Breast epithelium (tissue), 4 donors: ENCODE measurements at places on chromosomes 16 and 17. TPM values are rescaled to one million over a fixed set of nuclear protein-coding genes. Genes with fewer than 3 reads are reported as not detected.

PPY gene
- total RNA-seq: not detected

TNK1 gene
- total RNA-seq: 1.1 TPM

CYBA gene
- 194 TPM for total RNA-seq

TMED6 gene
- total RNA-seq: 0.32 TPM

SDR42E2 gene
- total RNA-seq: 0.16 TPM

HOXB8 gene
- total RNA-seq: 4.6 TPM

- no peaks in the 10 kb centered on the region for H3K36me3 ChIP-seq
- no peak overlapping the region for H3K27ac ChIP-seq
- H3K27me3 ChIP-seq: no peaks in the 10 kb centered on the region
- no peak overlapping the region for H3K4me3 ChIP-seq
- DNase-seq: no peak
Observed at GRCh38 chr17:31085563-31085962, 9.2 kb upstream of the NF1 start.

DNA sequence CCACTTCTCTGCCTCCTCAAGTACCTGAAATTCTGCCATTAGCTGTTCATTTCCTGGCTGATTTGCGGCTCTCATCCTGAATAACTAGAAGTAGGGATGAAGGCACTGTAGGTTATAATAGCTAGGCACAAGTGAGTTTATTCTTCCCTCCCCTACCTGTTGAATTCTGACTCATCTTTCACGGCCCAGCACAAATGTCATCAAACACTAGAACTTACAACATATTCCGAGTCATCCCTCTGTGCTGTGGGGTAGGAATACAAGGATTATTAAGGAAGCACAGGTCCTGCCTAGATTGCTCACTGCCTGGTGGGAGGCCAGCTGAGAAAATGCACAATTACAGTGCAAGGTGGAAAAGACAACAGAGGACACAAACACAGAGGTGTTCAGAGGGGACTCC is 103.7 kb upstream of the ASIC2 start:
- no peak for DNase-seq
- H3K4me3 ChIP-seq: no peak overlapping the region
- no peaks in the 10 kb centered on the region for H3K27me3 ChIP-seq
- no peaks in the 10 kb centered on the region for H3K36me3 ChIP-seq

- peak overlapping the region; percentile 10 for H3K4me3 ChIP-seq
- no peaks in the 10 kb centered on the region for H3K27me3 ChIP-seq
- H3K4me1 ChIP-seq: no peaks in the 10 kb centered on the region
- DNase-seq: no peak
- no peaks in the 10 kb centered on the region for H3K36me3 ChIP-seq
Observed at GRCh38 chr17:48546137-48546923, 1.4 kb upstream of the HOXB2 start.

DNA sequence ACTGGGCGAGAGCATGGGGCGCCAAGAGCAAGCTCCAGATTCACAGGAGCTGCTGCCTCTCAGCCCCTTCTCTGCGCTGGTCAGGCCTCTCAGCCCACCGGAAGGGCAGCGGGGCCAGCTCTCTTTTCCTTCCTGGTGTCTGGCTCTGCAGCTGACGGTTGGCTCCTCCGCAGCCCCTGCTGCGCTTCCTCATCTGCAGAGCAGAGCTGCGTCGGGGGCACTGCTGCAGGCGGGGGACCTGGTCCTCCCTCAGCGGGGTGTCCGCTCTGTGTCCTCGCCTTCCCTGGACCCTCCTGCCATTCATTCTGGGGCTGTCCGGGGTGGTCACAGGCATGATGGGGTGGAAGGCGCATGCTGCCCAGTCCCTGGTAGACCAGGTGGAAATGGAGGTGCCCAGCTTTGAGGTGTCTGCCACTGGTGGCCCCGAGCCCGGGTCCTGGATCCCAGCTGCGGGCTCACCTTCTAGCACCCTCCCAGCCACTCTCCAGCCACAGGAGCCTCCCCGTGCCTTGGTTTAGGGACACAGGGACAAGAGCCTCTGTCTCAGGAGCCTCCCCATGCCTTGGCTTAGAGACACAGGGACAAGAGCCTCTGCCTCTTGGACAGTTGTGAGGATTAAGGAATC is 84.8 kb downstream of the IRF8 start:
- no peaks in the 10 kb centered on the region for H3K36me3 ChIP-seq
- no peaks in the 10 kb centered on the region for H3K27me3 ChIP-seq
- H3K4me3 ChIP-seq: no peak overlapping the region
- no peaks in the 10 kb centered on the region for H3K4me1 ChIP-seq
- no peak for DNase-seq

- no peak overlapping the region for H3K27ac ChIP-seq
- no peak overlapping the region for H3K4me3 ChIP-seq
- H3K4me1 ChIP-seq: no peaks in the 10 kb centered on the region
- no peak for DNase-seq
Observed at GRCh38 chr17:73248532-73248931, 13.1 kb downstream of the CPSF4L start.

DNA sequence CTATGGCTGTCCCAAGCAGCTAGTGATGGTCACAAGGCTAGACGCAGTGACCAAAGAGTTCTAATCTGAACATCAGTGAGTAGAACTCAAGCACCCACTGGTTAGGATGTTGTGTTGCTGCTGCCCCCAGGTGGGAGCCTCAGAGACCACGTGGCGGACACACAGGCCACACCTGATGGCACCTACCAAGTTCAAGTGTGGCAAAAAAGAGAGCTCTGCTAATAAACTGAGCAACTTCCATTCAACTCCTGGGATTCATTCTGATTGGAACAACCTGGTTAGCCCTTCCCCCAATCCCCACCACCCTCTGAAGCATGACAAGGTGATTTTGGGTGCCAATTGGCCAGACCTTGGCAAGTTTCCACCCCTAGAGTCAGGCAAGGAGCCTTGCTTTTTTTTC is 3.5 kb upstream of the LCMT1 start:
- H3K4me3 ChIP-seq: no peak overlapping the region
- no peaks in the 10 kb centered on the region for H3K36me3 ChIP-seq
- DNase-seq: no peak
- no peak overlapping the region for H3K27ac ChIP-seq

DNA sequence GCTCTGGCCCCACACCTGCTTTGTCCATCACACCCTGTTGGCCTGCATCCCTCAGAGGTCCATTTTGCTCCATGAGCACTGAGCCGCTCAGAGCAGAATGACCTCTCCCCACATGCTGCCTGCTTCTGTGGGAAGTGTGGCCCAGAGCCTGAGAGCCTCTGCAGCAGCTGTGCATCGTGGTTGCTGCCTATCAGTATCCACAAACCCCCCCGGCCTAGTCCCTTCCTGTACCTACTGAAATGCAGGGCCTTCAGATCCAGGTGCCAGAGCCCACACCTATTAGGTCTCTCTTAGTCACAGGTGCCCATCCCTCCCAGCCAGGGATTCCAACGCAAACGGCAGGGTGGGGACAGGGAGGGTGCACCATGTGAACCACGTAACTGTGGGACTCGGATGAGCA is 16.6 kb upstream of the TRPV3 start:
- H3K27ac ChIP-seq: no peak overlapping the region
- DNase-seq: no peak
- no peaks in the 10 kb centered on the region for H3K36me3 ChIP-seq

GRCh38 chr16:57536306-57537193 is at the start of gene CCDC102A:
TSS of gene CCDC102A (minus strand) at chr16:57536571. CDS start at chr16:57529177, 7,394 bp downstream.
- peak within 1 kb of the TSS; percentile 92 for H3K4me3 ChIP-seq
- DNase-seq: peak; percentile 52
- H3K27ac ChIP-seq: peak within 1 kb of the TSS; percentile 93
- no peaks in the 10 kb centered on the region for H3K36me3 ChIP-seq
- no peaks in the 10 kb centered on the region for H3K27me3 ChIP-seq

GRCh38 chr16:700684-701584 is 4.7 kb downstream of the FBXL16 start:
- no peak overlapping the region for H3K27ac ChIP-seq
- DNase-seq: no peak
- peaks cover 74% of the 10 kb centered on the region for H3K27me3 ChIP-seq
- no peaks in the 10 kb centered on the region for H3K4me1 ChIP-seq

DNA sequence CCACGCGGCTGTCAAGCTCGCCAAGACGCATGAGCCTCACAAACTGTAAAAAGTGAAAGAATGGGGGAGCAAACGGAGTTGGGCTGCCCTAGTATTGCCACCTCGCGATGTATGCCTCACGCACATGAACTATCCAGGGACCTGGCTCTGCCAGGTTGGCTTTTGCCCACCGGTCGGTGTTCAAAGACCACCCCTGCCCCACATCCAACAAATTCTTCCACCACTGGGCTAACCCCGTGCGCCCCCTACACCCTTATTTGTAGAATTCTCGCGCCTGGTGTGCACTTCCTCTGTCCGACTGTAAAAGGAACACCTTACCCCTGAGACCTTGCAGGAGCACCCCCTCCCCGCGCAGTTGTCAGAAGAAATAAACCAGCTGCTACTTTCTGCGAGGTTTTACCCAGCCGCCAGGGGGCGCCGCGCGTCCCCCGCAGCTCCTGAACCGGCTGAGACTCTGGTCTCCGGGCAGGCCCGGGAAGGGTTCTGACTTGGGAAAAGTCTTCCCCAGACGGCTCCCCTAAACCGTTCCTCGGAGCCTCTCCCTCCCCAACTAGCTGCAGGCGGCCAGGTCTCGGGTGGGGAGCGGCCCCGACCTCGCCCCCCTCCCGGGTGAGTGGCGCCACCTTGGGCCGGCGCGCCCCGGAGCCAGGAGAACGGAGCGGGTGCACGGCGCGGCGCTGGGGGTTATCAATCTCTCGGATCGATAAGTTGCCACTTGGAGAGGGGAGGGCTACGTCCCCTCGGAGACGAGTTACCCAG is 1.7 kb upstream of the ZNF423 start:
- no peaks in the 10 kb centered on the region for H3K27me3 ChIP-seq
- H3K4me1 ChIP-seq: peaks cover 3% of the 10 kb centered on the region
- DNase-seq: no peak

DNA sequence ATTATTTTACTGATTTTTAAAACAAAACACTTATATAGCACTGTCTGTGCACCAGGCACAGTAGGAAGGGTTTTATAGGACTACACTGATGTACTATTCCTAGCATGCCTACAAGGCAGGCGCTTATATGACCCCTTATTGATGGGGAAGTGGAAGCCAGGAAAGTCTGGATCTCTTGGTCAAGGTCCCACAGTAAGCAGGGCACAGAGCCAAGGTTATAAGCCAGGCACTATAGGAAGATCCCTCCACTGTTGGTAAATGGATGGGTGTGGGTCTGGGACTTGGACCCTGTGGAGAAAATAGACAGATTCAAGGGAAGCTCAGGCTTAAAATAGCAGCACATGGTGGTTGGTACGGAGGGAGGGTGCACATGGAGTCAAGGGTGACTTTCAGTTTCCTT is 59.1 kb upstream of the PLCG2 start:
- no peak overlapping the region for H3K27ac ChIP-seq
- no peak overlapping the region for H3K4me3 ChIP-seq
- DNase-seq: no peak
- no peaks in the 10 kb centered on the region for H3K36me3 ChIP-seq

- peaks cover 8% of the 10 kb centered on the region for H3K4me1 ChIP-seq
- no peak overlapping the region for H3K27ac ChIP-seq
- DNase-seq: no peak
- no peaks in the 10 kb centered on the region for H3K36me3 ChIP-seq
- H3K27me3 ChIP-seq: no peaks in the 10 kb centered on the region
- no peak overlapping the region for H3K4me3 ChIP-seq
Observed at GRCh38 chr16:68097088-68097487, 11.9 kb downstream of the NFATC3 start.

DNA sequence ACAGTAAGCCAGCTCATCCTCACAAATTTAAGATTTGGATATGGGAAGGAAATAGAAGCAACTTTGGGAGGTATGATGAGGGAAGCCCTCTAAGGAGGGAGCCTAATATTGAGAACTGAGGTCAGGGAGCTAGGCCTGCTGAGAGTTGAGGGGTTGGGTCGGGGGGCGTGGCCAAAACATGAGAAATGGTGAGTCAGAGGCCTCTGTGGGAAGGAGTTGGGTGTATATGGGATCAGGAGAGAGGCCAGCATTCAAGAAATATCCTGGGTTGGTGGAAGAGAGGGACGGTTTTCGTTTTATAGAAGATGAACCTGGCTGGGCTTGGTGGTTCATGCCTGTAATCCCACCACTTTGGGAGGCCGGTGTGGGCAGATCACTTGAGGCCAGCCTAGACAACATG is 48.4 kb downstream of the CLEC16A start:
- no peaks in the 10 kb centered on the region for H3K27me3 ChIP-seq
- no peaks in the 10 kb centered on the region for H3K36me3 ChIP-seq
- H3K4me1 ChIP-seq: no peaks in the 10 kb centered on the region
- H3K27ac ChIP-seq: no peak overlapping the region

DNA sequence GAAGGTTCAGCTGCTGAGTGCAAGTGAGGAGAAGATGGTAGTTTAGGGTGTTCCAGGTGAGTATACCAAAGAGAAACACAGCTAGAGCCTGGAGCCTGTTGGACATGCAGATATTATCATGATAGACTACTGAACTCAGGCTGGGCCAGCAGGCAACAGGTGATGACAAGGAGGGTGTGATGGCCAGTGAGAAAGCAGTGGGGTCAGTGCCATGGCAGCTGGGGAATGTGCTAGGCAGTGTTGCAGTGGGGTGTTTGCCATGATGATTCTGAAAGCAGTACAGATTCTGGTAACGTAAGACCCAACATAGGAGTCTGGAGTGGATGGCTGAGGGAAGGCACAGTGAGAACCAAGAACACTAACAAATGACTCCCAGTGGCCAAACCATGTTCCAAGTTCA is 57.4 kb downstream of the SHISA6 start:
- H3K4me3 ChIP-seq: no peak overlapping the region
- no peaks in the 10 kb centered on the region for H3K4me1 ChIP-seq
- no peaks in the 10 kb centered on the region for H3K36me3 ChIP-seq
- no peak overlapping the region for H3K27ac ChIP-seq
- no peak for DNase-seq

DNA sequence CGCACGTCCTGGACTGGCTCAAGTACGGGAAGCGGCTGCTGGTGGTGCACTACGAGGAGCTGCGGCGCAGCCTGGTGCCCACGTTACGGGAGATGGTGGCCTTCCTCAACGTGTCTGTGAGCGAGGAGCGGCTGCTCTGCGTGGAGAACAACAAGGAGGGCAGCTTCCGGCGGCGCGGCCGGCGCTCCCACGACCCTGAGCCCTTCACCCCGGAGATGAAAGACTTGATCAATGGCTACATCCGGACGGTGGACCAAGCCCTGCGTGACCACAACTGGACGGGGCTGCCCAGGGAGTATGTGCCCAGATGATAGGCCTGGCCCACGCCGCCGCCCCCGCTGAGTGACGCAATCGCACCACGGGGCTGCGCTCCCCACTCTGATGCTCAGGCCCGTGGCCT is 50.2 kb downstream of the WSCD1 start:
- no peak overlapping the region for H3K27ac ChIP-seq
- no peak overlapping the region for H3K4me3 ChIP-seq
- H3K36me3 ChIP-seq: no peaks in the 10 kb centered on the region
- H3K4me1 ChIP-seq: no peaks in the 10 kb centered on the region
- no peaks in the 10 kb centered on the region for H3K27me3 ChIP-seq

- DNase-seq: no peak
- peaks cover 5% of the 10 kb centered on the region for H3K36me3 ChIP-seq
- H3K27me3 ChIP-seq: no peaks in the 10 kb centered on the region
- H3K4me1 ChIP-seq: peaks cover 11% of the 10 kb centered on the region
- H3K4me3 ChIP-seq: peak overlapping the region; percentile 28
- peak overlapping the region; percentile 87 for H3K27ac ChIP-seq
Observed at GRCh38 chr17:20998571-20999043, 44.2 kb downstream of the USP22 start.

- H3K4me3 ChIP-seq: no peak within 1 kb of the TSS
- H3K36me3 ChIP-seq: no peaks in the 10 kb centered on the region
- no peaks in the 10 kb centered on the region for H3K4me1 ChIP-seq
- peak; percentile 35 for DNase-seq
- no peak within 1 kb of the TSS for H3K27ac ChIP-seq
Observed at GRCh38 chr16:55832773-55833691, at the start of gene CES1. TSS of gene CES1 (minus strand) at chr16:55833096. CDS start at chr16:55833055, 41 bp downstream.

GRCh38 chr17:51430591-51430990 is 170.2 kb downstream of the UTP18 start:
- no peaks in the 10 kb centered on the region for H3K36me3 ChIP-seq
- H3K4me1 ChIP-seq: no peaks in the 10 kb centered on the region
- H3K4me3 ChIP-seq: no peak overlapping the region
- H3K27ac ChIP-seq: no peak overlapping the region
- H3K27me3 ChIP-seq: no peaks in the 10 kb centered on the region
